ENCODE measurements at places on chromosomes 2 and 18. TPM values are rescaled to one million over a fixed set of nuclear protein-coding genes. Genes with fewer than 3 reads are reported as not detected.

GRCh38 chr2:190649798-190650390, 1.0 kb downstream of the NAB1 start:
- DNase-seq, result no peak

DSC2 gene
- total RNA-seq, result 13.3 TPM

GALNT13 gene
- total RNA-seq, result 35.1 TPM

ASAP2 gene
- 34.7 TPM for total RNA-seq

All from NCI-H460 (cell line).